HS-5 (cell line): ENCODE measurements at places on chromosomes 4 and X.

GRCh38 chr4:101853691-101854090 is 63.2 kb downstream of the BANK1 start:
- no peak for DNase-seq

GRCh38 chr4:58163156-58163555 is 1053.0 kb upstream of the IGFBP7 start:
- DNase-seq = no peak

DNA sequence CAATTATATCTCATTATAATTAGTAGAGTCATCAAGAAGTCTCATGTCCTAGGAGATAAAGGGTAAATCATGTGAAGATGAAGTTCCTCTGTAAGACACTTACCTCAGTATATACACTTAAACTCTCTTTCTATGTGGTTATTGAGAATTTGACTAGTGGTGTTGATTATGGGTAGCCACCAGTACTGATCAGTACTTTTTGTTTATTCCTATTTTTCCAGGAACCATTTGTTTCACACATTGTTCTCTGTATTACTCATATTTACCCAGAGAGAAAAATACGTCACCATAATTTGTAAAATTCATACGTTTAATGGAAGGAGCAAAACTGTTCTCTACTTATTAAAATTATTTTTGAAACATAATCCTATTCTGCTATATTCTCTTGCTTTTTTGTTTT is 55.8 kb upstream of the PRDM8 start:
- no peak for DNase-seq

- no peak for DNase-seq
Observed at GRCh38 chr4:48341776-48342605, 662 bp downstream of the SLAIN2 start.

- no peak for DNase-seq
Observed at GRCh38 chr4:151147000-151147399, 47.6 kb downstream of the RPS3A start.

DNA sequence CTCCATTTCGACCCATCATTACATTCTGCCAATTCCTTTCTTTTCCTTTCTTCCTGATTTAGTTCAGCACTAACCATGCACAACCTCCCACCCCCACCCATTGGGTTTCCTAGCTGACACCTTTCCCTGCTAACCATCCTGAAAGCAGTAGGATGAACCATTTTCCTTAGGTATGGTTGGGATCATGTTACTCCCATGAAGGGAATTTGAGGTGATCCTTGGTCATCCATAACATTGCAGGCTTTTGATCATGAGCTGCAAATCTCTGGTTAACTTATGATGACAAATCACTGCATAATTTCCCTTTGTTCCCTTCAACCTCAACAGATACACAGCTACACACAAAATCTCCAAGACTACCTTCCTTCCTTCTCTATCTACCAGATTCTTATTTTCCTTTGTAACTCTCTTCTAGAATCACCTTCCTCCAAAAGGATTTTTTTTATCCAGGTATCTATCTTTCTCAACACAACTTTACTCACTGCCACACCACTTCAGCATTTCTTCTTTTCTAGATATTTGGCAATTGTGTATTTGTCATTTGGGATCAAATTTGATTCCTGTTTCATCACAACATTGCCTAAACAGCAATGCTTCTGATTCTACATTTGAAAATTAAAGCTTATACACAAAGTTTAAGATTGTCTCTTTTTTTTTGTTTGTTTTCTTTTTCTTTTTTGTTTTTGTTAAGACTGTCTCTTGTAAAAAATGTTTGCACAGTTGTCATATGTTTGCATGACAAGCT is 145.1 kb downstream of the RBM47 start:
- no peak for DNase-seq

DNA sequence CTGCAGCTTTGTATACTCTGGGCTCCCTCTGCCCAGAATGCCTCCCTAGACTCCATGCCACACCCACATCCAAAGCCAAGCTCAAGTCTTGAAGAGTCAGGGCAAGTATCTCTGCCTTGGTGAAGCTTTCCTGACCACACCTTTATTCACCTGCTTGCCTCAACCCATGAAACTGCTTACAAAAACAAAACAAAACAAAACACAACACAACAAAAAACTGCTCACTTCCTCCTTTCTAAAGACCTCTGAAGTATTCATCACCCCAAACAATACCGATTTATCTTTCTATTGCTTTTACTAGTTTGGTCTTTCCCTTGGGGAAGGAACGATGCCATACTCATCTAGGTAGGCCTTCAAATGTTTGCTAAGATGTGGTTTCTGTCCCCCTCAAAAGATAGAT is 45.0 kb downstream of the TMEM165 start:
- no peak for DNase-seq

- peak; percentile 11 for DNase-seq
Observed at GRCh38 chr4:69881173-69881773, 21.3 kb upstream of the SULT1E1 start.

DNA sequence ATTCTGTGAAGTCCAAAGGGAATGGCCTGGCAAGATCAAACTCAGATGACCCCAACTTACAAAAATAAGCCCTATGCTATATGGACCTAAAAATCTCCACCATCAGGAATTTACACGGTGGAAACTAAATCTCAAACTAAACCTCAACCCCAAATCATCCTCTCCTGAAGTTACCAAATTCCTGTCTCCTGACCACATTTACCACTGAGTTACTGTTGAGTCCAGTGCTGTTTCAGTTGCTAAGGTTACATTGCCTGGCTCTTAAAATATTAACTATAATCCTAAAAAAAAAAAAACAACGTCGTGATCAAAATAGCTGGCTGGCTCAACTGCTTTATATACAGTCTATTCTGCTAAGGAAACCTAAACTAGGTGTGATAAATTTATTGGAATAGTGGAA is 315.2 kb upstream of the SLIT2 start:
- DNase-seq = no peak

DNA sequence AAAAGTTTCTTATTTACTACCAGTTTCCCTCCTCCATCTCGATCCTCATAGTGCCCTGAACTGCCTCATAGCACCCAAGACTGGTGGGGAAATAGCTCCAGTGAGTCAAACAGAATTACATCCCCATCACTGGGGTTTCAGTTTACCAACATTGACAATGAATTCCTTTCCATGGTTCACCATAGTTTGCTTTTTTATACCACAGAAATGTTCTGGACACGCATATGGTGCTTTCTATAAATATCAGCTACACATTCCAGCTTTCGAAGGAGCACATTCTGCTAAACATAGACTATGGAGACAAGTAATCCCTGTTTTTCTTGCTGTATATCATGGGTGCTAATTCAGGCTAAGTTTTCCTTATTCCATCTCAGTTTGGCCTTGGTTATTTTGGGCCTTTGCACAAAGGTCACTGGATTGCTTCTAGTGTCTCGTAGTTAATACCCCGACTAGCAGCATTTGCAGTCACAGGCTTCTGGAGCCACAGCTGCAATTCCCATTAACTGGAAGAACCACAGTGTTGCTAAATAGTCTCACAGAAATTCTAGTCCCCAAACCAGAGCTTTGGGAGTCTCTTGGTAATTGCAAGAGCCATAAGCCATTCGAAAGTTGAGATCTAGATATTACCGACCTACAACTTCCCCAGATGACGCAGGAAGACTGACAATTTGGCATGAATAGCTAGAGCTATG is 53.4 kb upstream of the TRPC3 start:
- no peak for DNase-seq
